B cell (primary cell): ENCODE measurements at places on chromosomes 3 and 15. TPM values are rescaled to one million over a fixed set of nuclear protein-coding genes. Genes with fewer than 3 reads are reported as not detected.
A peak's percentile ranks its signal among the peaks of the same experiment; 100 is the strongest.

DNA sequence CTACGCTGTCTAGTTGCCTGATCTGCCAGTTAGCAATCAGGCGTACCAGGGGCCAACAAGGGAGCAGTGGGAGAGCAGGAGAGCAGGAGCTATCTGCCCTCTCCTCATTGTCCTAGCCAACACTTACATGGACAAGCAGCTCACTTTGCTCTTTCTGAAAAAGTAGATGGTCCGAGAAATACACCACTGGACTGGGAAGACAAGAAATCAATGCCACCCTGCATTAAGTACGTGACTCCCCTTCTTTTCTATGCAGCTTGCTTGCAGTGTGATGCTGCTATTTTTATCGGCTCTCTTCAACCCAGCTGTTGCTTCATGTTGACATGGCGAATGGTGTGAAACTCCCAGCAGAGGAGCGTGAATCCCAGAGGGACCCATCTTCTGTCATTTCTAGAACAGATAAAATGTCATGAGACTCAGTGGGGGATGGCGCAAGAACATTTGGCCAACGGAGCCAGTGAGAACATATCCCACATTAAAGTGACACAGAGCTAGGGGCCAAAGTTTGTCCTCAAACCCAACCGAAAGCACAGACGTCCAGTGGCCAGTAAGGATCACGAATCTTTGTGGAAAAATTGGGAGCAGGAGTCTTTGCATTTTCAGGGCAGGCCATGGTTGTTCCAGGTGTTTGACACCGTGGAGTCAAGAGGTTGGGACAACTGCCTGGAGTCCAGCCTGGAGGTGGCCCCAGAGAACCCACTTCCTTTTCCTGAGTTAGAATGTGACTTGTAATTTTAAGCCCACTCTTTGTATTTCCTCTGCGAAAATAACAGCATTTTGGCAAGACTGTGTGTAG is 53.7 kb upstream of the MEF2A start:
- peak overlapping the region; percentile 25 for H3K4me3 ChIP-seq

GRCh38 chr3:31412832-31413231 is 119.9 kb upstream of the STT3B start:
- no peaks in the 10 kb centered on the region for H3K27me3 ChIP-seq
- no peak for DNase-seq
- no peaks in the 10 kb centered on the region for H3K4me1 ChIP-seq

DNA sequence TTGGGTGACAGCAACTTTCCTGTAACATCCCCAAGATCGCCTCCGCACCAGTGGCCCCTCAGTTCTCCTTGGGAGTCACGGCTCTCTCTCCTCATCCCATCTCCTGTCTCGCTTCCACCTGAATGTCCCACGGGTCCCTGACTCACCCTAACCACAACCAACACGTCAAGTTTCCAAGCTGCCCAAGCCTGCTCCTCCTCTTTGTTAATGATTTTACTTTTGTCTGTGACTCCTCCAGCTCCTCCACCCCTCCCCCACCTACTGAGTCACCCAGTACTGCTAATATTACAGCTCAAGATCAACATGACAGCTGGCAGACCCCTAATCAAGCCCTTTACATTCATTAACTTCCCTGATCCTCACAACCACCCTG is 39.3 kb downstream of the BDH1 start:
- DNase-seq: no peak
- H3K27ac ChIP-seq: peak overlapping the region; percentile 41
- peaks cover 12% of the 10 kb centered on the region for H3K36me3 ChIP-seq
- no peaks in the 10 kb centered on the region for H3K27me3 ChIP-seq
- H3K4me1 ChIP-seq: peaks cover 11% of the 10 kb centered on the region

DNA sequence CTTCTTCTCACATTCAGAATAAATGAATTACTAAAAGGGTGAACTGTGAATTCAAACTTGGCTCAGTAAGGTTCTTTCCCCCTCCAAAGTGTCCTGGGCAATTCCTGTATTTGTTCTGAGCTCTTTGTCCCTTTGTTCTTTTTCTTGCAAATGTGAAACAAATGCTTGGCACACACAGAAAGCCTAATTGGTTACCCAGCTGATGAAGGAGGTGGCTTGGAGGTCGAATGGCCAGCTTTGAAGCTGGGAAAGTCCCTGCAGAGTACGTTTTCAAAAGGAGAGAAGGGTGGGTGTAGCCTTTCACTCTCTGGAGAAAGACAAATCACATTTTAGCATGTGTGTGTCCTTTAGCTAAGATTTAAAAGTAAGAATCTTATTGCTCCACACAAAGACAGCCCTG is 154.4 kb downstream of the PEX5L start:
- no peaks in the 10 kb centered on the region for H3K4me1 ChIP-seq
- no peak overlapping the region for H3K27ac ChIP-seq
- H3K27me3 ChIP-seq: peaks cover 4% of the 10 kb centered on the region
- no peak overlapping the region for H3K4me3 ChIP-seq
- no peak for DNase-seq

DNA sequence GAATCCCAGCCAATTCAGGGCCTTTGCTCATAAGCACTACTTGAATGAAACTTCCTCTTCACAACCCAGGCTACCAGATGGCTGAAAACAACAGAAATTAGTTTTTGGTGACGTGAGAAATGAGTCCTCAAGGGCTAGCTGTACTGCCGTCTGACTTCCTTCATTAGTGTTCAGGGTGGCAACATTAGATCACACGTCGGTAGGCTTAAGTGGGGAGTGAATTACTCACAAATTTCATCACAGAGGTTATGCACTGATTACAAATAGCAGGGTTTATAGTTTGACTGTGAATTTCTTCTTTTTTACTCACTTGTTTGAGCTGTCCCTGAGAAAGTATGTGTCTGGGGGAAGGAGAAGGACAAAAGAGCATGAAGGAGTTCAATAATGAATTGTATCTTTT is 397.2 kb downstream of the GAP43 start:
- peak; percentile 14 for DNase-seq
- no peaks in the 10 kb centered on the region for H3K36me3 ChIP-seq
- no peak overlapping the region for H3K4me3 ChIP-seq
- no peak overlapping the region for H3K27ac ChIP-seq

GRCh38 chr15:56366211-56366610 is 985 bp downstream of the TEX9 start:
- peaks cover 8% of the 10 kb centered on the region for H3K27me3 ChIP-seq
- no peaks in the 10 kb centered on the region for H3K36me3 ChIP-seq
- peak overlapping the region; percentile 68 for H3K4me3 ChIP-seq

- no peak overlapping the region for H3K4me3 ChIP-seq
- no peak for DNase-seq
- H3K4me1 ChIP-seq: peaks cover 7% of the 10 kb centered on the region
- no peaks in the 10 kb centered on the region for H3K27me3 ChIP-seq
- no peak overlapping the region for H3K27ac ChIP-seq
- no peaks in the 10 kb centered on the region for H3K36me3 ChIP-seq
These were observed 533.1 kb upstream of the CBLB start for GRCh38 chr3:106401666-106402490.

DNA sequence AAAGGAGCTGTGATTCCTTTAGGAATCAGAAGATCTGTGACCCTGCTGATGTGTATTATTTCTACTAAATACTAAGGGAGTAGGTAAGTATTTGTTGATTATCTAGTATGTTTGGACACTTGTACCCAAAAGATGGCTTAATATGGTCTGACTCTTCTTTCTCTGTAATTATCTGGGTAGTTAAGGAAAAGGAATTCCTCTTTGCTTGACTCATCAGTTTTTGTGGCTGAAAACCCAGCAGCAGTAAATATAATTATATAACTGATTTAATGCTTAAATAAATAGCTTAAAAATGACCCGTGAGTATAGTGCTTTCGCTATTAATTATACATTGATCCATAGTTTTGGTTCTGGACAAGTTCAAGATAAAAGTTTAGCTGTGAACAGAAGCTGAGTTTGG is 155.8 kb downstream of the LRTM1 start:
- H3K4me1 ChIP-seq: no peaks in the 10 kb centered on the region
- no peak overlapping the region for H3K4me3 ChIP-seq
- H3K36me3 ChIP-seq: no peaks in the 10 kb centered on the region
- no peak for DNase-seq
- no peak overlapping the region for H3K27ac ChIP-seq

GRCh38 chr3:15860014-15860934 is 62.5 kb upstream of the ANKRD28 start:
- H3K4me3 ChIP-seq: peak overlapping the region; percentile 87
- peak; percentile 43 for DNase-seq
- H3K36me3 ChIP-seq: no peaks in the 10 kb centered on the region
- H3K27ac ChIP-seq: no peak overlapping the region

- H3K4me1 ChIP-seq: no peaks in the 10 kb centered on the region
- DNase-seq: no peak
- H3K27me3 ChIP-seq: no peaks in the 10 kb centered on the region
- H3K4me3 ChIP-seq: no peak overlapping the region
- H3K36me3 ChIP-seq: no peaks in the 10 kb centered on the region
These were observed 476.7 kb upstream of the CBLB start for GRCh38 chr3:106345353-106346027.

GRCh38 chr3:100650651-100651619 is 41.5 kb downstream of the ADGRG7 start:
- H3K27ac ChIP-seq: peak overlapping the region; percentile 52
- no peaks in the 10 kb centered on the region for H3K27me3 ChIP-seq
- peak; percentile 66 for DNase-seq
- no peaks in the 10 kb centered on the region for H3K36me3 ChIP-seq
- H3K4me1 ChIP-seq: peaks cover 8% of the 10 kb centered on the region

GRCh38 chr3:40580494-40581091 is 55.8 kb downstream of the ZNF621 start:
- H3K27ac ChIP-seq: no peak overlapping the region
- no peaks in the 10 kb centered on the region for H3K36me3 ChIP-seq
- H3K27me3 ChIP-seq: no peaks in the 10 kb centered on the region
- no peak overlapping the region for H3K4me3 ChIP-seq
- DNase-seq: peak; percentile 79

Gene PLCB2
- 155 and 166 TPM in 2 replicates for total RNA-seq

Gene NPAP1
- not detected in 2 replicates for total RNA-seq

Gene SHC4
- 0.69 and 0.75 TPM in 2 replicates for total RNA-seq

Gene GOLGA6L4
- 1.9 and 3.9 TPM in 2 replicates for total RNA-seq
